CD8-positive, alpha-beta T cell (primary cell): ENCODE measurements at places on chromosomes 16 and 17.

DNA sequence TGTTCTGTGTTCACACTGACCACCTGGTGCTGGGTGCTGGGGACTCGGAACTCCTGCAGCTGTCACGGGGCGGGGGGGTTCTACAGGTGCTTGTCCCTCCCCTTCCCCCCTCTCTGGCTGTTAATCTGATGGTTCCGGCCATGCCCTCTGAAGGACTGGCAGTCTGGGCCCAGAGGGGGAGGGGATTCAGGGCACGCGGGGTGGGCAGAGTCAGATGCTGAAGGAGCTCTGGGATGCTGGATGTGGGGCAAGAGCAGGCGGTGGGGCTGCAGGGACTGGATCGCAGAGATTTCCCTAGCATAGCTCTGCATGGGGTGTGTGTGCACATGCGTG lies 5.4 kb upstream of the TBX21 start:
- DNase-seq: no peak

DNA sequence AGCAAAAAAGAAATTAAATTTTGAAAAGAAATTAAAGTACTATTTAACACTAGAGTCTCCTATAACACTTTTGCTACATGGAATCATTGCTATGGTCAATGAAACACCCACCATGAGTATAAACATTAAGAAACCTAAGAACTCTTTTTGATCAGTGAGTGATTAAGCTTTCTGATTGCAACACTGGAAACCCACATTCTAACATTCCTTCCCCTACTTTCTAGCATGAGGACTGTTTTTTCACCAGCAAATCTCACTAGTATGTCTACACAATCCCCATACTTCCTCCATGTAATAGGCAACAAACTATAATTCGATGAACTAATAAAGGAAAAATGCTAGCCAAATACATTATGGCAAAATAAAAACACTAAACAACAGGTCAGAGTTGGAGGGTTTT lies 54.7 kb downstream of the SKAP1 start:
- no peak for DNase-seq

GRCh38 chr17:50062293-50063243 lies 6.7 kb downstream of the ITGA3 start:
- no peak for DNase-seq

GRCh38 chr16:69941251-69942098 lies 9.7 kb upstream of the CLEC18A start:
- no peak for DNase-seq
